ENCODE measurements at places on chromosomes 13 and 19.

- no peak for DNase-seq
Observed at GRCh38 chr19:15124572-15125231, 17.5 kb downstream of the SYDE1 start.

GRCh38 chr19:16928916-16929315, 40.1 kb downstream of the F2RL3 start:
- DNase-seq: no peak

GRCh38 chr13:66546534-66547379, 683.4 kb downstream of the PCDH9 start:
- DNase-seq: no peak

- no peak for DNase-seq
Observed at GRCh38 chr19:58538257-58539168, 5.4 kb upstream of the TRIM28 start.

GRCh38 chr19:34985249-34986022, 14.7 kb upstream of the GRAMD1A start:
- DNase-seq: no peak

DNA sequence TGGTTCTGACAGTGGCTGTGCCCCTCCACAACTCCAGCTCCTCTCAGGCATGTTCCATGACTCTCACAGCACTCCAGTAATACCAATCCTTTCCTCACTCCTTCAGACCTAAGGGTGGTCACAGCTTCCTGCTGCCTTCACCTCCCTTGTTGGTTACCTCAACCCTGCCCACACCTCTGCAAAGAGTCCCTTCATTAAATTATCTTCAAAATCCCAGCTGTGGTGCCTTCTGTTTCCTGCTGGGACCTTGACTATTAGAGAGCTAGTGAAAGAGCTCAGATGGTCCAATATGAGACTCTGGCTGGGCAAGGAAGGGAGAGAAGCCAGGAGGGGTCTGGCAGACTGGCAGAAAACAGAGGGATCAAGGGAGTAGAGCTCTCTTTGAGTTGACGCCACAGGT, 26.1 kb downstream of the DEDD2 start:
- no peak for DNase-seq

DNA sequence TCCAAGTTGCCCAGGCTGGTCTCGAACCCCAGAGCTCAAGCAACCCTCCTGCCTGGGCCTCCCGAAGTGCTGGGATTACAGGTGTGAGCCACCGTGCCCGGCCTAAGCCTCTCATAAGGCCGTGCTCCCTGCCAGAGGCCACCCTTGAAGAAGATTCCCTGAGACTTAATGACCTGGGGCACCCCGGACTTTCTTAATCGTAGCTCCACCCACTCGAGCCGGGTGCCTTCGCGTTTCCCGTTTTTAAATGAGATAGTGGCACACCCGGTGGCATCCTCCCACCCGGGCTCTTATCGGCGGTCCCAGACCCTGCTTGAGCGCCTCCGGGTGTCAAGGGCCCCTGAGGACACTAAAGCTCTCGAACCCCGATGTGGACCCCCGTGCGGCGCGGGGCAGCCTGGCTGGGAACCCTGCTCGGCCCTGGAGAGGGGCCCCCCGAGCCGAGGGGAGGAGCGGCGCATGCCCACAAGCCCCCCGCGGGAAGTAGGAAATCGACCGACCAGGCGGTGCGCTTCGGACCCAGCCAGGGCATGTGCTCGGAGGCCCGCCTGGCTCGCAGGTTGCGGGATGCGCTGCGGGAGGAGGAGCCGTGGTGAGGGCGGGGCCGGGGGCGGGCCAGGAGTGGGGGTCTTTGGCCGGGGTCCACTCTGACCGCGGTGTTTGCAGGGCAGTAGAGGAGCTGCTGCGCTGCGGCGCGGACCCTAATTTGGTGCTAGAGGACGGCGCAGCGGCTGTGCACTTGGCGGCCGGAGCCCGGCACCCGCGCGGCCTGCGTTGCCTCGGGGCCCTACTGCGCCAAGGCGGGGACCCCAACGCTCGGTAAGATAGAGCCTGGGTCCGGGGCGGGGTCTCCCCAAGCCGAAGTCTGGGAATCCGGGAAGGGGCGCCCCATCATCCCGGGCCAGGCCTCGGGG, at the start of gene ANKLE1:
Gene ANKLE1 (plus strand): TSS at position 511 of the 914 bp plus-strand sequence. CDS start 20 bp downstream, at position 531.
- peak; percentile 21 for DNase-seq

DNA sequence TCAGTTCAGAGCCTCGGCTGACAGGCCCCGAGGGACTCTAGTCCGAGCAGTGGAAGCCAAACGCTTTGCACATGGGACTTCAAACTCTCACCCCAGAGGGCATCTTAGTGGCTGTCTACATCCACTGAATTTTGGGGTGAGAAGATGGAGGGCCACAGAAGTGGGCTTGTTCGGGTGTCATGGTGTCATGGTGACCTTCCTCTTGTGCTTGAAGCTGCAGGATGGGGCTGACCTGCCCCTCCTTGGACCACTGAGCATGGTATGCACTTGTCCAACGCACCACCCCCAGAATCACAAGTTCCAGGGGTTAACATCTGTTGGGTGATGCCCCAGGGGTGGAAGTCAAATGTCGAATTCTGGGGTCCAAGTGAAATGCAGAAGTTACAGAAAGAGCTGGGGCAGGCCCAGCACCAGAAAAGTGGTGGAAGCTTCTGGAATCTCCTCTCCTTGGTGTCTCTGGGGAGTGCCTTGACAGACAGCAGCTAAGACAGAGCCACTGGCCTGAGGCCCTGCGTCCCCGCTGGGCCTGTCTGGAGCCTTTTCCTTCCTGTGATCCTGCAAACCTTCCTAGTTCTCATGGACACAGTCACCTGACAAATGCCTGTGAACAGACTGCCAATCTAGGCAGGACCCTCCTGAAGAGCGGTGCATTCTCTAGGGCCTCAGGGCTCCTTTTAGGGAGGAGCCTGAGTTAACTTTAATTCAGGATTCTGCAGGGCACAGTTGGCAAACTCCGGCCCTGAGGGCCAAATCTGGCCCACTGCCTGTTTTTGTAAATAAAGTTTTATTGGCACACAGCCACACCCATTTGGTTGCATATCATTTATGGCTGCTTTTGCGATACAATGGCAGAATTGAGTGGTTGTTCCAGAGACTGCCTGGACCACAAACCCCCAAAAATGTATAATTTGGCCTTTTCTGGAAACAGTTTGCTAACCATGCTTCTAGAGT, 65.1 kb upstream of the RANBP3 start:
- no peak for DNase-seq

GRCh38 chr13:45778882-45779281, 72.7 kb downstream of the SIAH3 start:
- no peak for DNase-seq

GRCh38 chr19:7605490-7606222, 10.0 kb downstream of the CAMSAP3 start:
- no peak for DNase-seq

GRCh38 chr19:48668332-48668731, 4.5 kb downstream of the NTN5 start:
- no peak for DNase-seq

DNA sequence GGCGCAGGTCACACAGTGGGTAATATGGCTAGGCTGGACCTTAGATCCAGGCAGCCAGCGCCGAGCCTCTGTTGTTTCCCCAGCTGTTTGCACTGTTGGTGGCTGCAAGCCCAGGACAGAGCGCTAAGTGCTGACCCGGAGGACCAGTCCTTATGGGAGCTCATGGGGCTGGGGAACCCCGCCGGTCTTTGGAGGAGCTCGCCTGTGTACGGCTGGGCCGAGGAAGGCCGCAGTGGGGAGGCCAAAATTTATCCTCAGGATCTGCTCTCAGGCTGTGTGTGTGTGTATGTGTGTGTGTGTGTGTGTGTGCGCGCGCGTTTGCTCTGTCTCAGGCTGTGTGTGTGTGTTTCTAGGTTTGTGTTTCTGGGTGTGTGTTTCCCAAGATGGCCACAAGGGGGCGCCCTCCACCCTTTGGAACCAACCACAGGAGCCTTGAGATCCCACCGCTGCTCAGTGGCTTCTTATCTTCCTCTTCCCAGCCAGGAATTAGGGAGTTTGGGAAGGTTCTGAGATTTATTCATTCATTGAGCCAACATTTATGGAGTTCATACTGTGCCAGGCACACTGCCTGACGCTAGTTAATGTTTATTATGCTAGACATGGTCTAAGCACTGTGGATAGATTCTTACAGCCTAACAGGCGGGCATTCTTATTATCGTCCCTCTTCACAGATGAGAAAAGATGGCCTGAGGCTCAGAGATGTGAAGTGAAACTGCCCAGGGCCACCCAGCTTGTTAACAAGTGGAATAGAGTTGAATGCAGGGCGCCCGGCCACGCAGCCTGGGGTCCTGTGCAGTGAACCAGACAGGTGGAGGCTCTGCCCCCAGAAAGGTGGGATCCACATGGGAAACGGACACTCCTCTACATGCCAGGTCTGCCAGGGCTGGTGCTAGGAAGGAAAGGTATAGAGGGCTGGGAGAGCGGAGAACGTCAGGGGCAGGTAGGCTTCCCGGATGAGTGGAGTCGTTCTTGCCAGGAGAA, 13.0 kb downstream of the PGLYRP1 start:
- DNase-seq: peak; percentile 59

- no peak for DNase-seq
Observed at GRCh38 chr13:96025283-96025682, 27.9 kb downstream of the UGGT2 start.

DNA sequence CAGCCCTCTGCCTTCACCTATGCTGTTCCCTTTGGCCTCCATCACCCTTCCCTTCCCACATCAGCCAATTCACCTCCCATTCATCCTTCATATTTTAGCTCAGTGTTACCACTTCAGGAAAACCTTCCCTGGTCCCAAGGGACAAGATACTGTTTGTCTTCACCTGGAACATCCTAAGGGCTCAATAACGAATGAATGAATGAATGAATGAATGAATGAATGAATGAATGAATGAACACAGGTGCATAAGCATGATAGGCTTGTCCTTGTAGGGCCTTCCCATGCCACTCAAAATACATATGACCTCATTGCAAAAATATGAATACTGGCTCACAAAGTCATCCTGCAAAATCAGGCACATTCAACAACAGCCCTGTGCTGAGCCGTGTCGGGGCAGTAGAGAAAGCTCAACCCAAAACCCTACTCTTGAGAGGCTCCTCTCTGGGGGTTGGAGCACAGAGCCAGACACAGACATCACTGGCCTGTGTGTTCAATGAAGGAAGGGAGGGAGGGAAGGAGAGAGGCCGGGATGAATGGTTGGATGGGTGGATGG, 33.7 kb upstream of the TPM4 start:
- DNase-seq: no peak

- DNase-seq: no peak
Observed at GRCh38 chr19:55141696-55142095, 7.3 kb downstream of the TNNT1 start.

DNA sequence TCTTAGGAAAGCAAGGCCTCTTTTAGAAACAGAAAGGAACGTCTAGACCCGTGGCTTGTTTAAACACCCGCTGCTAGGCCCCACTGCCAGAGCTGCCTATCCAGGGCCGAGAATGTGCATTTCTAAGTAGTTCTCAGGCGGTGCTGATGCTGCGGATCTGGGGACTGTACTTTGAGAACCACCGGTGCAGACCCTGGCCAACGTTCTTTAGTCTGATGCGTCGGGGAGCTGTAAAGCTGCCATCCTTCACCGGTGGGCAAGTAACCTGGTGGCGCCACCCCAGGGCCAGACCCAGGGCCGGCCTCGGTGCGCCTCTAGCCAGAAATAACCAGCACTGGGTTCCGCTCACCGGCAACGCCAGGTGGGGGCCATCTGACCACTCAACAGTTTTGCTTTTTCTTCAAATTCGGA, 47.1 kb downstream of the TGDS start:
- DNase-seq: peak; percentile 36

DNA sequence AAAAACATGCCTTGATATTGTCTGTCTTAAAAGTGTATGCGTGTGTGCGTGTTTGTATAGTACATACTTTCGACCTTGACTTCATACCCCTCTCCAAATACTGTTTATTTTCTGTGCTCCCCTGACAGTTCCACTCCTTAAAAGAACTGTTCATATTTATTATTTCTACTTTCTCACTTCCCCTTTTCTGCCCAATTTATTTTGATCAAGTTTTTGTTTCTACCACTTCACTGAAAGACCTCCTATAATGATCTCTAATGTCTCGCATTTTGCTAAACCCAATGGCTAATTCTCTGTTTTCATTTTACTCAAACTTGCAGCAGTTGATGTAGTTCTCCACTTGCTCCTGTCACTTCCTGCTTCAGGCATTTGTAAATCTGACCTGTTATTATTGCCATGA, 426.1 kb upstream of the KLF12 start:
- DNase-seq: no peak

- DNase-seq: no peak
Observed at GRCh38 chr19:34241513-34242337, 12.6 kb upstream of the GARRE1 start.

- peak; percentile 55 for DNase-seq
Observed at GRCh38 chr19:1503089-1503924, 9.5 kb downstream of the ADAMTSL5 start.

GRCh38 chr19:5451494-5451893, 3.7 kb upstream of the ZNRF4 start:
- no peak for DNase-seq

DNA sequence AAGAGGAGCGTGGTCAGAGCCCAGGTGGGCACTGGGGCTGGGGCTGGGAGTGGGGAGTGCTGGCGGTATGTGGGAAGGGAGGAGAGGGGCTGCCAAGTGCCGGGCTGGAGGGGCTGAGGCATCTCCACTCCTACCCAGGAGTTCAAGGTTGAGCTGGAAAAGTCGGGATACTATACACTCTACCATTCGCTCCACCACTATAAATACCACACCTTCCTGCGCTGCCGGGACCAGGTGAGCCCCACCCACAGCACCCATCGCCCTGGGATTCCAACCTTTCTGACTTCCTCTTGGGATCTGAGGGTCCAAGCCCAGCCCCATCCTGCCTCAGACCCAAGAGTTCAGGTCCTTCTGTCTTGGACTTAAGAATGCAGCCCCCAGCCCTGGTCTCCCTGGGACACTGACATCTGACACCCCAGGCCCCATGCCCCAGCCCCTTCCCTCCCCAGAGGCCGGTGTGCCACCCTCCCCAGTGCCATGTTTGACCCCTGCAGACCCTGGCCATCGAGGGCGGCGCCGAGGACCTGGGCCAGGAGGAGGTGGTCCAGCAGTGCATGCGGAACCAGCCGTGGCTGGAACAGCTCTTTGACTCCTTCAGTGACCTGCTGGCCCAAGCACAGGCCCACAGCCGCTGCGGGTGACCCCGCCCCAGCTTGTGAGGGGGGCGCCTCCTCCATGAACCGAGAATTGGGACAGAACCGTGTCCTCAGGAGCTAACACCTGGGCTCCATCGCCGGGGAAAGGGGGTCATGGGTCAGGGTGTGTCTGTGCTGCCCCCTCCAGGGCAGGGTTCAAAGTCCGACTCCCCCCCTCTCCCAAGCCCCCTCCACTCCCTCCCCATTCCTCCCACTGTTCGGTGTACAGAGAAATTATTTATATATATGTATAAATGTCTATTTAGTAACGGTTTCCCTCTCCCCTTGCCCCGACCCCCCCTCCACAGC, 14.7 kb downstream of the RRAS start:
- no peak for DNase-seq

- no peak for DNase-seq
Observed at GRCh38 chr13:27821566-27821965, 29.3 kb downstream of the GSX1 start.

DNA sequence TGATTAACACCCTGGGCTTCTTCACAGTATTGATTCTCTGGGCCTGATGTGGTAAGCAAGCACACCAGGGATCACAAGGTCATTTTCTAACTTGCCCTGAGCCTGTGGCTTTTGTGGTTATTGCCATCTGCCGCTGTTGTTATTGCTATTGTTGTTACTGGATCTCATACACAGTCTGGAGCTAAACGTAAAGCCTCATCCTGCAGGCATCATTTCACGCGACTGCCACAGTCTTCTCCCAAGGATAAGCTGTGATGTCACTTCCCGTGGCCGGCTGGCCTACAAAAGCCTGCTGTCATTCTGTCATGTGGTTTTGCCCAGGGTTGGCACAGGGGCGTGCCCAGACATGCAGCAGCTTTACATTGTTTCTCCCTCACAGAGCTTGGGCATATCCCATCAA, 154.0 kb upstream of the GPR12 start:
- no peak for DNase-seq

Measured in activated CD4-positive, CD25-positive, alpha-beta regulatory T cell (primary cell).